ENCODE measurements at places on chromosomes 2 and 18.
A peak's percentile ranks its signal among the peaks of the same experiment; 100 is the strongest.

DNA sequence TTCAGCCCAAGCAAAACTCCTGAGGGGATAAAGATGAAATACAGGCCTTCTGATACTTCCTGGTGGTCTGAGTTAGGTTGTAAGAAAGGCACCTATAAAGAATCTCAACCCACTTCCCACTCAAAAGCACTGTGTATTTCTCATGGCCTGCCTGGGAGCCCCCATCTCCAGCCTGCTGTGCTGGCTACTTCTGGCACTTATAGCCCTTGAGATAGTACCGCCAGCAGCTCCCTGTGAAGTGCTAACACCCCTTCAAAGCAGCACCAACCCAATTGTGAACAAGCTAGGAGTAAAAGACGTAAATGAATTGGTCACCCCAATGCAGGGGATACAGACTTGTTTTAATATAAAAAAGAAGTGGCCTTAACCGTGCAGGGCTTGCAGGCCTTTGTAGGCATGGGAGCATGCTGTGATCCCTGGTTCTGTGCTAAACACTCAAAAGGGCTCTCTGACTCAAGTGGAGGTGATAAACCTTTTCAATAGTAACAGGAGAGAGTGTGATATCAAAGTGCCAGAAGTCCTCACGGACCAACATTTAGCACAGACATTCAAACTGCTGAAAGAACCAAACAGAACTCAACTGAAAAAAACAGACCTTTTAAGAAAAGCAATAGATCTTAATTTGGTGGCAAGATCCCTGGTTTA lies 80.8 kb downstream of the RTN4 start:
- DNase-seq: no peak

DNA sequence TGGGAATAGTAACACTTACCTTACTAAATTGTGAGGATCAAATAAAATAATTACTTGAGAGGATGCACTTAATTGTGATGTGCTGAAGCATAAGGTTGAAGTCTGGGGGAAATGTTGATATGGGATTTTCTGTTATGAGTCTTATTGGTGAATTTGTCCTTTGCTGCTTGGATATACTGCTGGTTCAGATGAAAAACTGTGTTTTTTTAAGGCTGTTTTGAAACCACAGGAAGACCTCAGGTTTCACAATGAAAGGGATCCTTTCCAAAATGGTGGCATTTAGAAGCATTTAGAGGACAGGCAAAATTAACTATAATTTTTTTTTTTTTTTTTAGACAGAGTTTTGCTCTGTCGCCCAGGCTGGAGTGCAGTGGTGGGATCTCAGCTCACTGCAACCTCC lies 34.9 kb downstream of the SPATS2L start:
- no peak for DNase-seq

GRCh38 chr2:201128033-201128432 lies 12.1 kb downstream of the CFLAR start:
- DNase-seq: no peak

DNA sequence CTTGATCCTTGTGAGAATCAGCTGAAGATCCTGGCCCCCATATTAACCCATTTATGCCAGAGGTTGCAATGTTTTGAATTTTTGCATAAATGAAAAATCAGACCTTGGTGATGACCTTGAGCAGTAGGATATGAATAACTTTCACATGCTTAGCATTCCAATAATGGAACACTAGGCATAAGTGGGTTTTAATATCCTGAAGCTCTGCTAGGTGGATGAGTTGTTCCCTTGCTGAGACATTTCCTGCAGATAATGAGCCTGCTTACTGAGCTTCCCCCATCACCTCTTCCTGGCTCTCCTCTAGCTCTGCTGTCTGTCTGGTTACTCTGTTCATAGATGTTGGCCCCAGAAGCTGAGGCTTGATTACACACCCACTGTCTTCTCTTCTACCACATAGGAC lies 25.5 kb upstream of the SEC11C start:
- DNase-seq: no peak

- DNase-seq: no peak
Measured at GRCh38 chr2:181378491-181378890, 78.7 kb upstream of the ITGA4 start.

- DNase-seq: no peak
Measured at GRCh38 chr2:149365931-149366583, 35.7 kb downstream of the LYPD6 start.

- no peak for DNase-seq
Measured at GRCh38 chr18:35979112-35979511, 6.6 kb downstream of the RMP24 start.

DNA sequence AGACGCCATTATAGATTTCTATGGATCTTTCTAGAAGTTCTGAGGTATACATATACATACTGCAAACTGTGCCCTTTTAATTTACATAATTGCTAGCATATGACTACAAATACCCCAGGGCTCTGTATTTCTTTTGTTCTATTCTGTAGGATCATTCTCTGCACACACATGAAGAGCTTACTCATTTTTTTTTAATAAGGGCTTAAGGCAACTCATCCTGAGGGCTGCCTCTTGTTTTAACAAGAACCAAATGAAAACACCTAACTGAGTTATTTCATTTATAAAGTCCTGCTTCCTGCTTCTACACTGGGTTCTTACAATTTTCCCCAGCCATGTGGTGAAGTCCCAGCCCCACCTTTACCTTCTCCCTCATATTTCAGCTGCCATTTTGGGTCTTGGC lies 390.5 kb downstream of the IRS1 start:
- no peak for DNase-seq

DNA sequence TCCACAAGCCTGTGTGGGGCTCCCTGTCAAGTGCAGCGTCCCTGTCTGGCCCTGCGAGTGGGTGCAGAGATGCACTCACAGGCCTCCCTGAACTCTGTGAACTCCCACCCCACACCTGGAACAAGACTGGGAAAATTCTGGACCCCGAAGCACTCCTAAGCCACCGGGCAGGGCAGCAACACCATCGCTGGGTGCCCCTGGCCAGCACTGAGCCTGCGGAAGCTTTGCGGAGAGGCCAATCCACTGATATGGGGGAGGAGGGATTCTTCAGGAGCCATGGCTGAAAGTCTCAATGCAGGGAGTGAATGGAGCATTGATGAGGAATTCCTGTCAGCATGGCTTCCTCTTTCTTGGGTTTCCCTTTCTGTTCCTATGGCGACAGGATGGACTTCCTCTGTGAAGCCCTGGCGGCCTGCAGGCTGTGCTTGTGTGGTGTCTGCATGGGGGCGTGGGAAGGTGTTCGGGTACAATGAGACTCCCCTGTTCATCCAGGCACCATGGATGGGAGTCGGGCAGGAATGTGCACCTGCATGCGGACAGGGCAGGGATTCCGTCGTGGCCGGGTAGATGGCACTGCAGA lies 15.1 kb downstream of the TRIB2 start:
- DNase-seq: no peak

GRCh38 chr2:8458503-8459459 lies 223.1 kb upstream of the ID2 start:
- DNase-seq: no peak

DNA sequence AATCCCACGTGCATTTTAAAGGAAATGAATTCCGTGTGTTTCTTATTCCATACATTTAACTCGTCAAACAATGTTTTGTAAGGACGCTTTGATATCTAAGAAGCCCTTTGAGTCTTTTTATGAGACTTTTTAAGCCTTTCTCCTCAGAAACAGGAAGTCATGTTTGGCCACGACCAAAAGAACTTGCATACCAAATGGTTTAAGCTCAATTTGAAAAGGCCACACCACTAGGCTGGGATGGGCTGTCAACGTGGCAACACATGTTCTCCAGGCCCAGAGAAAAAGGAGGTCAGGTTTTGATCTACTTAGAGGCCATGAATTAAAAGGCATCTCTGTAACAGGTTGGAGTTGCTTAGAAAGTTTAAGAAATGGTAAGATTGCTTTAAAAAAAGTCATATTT lies 441.8 kb downstream of the CMPK2 start:
- no peak for DNase-seq

DNA sequence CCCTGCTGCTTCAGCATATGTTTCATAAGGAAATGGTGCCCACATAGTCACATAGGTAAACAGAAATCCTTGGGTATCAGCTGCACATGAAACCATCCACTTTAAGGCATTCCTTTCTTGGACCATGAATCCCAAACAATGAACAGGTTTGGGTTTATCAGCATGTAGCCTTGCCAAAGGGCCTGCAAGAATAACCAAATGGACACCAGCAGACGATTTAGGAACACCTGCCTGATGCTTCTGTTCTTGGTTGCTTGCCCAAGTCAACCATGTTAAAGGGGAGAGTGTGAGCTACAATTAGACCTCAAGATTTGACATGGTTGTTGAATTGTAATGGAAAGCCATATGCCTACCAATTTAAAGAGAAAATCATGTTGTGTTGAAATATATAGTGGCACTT lies 1342.7 kb upstream of the PIK3C3 start:
- no peak for DNase-seq

GRCh38 chr2:159098921-159099411 lies 130.5 kb downstream of the TANC1 start:
- DNase-seq: no peak

GRCh38 chr18:59735269-59735860 lies 38.1 kb upstream of the CCBE1 start:
- no peak for DNase-seq

- DNase-seq: no peak
Measured at GRCh38 chr2:121134728-121135127, 150.3 kb downstream of the TFCP2L1 start.

GRCh38 chr2:236570081-236570868 lies 650 bp downstream of the ACKR3 start:
- DNase-seq: no peak

GRCh38 chr2:235897992-235898391 lies 270.2 kb downstream of the GBX2 start:
- no peak for DNase-seq

DNA sequence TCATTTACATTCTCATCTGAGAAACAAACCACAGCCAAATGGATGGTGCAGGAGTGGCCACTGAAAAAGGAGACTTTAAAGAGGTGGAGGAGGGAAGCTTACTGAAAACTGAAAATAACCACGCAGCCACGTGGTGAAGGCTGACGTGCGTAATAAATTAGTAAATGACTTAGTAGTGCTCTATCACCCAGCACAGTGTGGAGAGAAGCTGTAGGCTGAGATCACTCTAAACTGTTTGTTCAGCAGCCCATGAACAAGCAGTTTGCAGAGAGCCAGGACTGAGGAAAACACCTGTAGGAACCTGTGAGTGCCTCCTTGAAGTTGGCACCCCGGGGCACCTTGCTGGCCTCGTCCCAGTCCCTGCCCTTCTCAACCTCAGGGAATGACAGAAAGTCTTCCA lies 193.0 kb downstream of the TXNL1 start:
- no peak for DNase-seq

DNA sequence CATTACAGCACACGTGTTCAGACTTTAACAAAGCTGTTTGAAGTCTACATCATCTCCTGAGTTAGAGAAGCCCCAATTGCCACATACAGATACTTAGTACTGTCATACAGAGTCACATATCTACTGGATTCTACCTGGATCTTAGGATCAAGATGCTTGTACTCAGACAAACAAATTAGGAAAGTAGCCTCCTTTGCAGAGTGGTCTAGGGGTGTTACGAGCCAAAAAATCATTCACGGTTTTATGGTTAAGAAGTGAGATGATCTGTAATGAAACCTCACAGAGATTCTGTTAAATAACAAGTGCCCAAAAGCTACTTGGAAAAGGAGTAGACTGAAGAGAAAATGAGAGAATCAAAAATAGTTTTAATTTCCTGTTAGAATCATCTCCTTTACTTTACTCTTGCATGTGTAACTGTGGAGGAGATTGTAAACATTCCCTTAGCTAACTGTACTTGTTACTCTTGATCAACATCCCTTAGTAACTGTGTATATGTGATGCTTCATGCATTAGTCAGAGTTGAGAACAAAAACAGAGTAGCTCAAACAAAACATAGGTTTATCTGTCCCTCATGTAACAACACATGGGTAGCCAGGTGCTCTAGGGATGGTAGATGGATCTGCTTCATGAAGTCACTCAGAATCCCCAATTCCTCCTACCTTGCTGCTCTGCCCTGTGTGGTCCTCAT lies 16.4 kb upstream of the IL1RL1 start:
- peak; percentile 30 for DNase-seq

DNA sequence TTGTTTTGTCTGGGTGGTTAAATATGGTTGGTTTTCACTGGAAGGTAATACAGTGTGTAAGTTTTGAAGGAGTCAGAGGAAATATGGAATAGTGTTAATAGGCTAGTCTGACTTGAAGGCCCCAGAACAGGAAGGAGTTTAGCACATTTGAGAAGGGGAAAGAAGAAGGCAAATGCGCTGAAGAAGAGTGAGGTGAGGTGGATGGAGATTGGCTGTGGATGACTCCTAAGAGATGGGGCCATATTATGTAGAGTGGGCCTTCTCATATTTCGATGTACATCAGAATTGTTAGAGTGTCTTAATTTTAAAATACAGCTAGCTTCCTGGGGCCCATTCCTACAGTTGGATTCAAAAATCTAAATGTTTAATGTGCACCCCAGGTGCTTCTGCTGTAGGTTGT lies 61.0 kb downstream of the GLS start:
- DNase-seq: no peak

DNA sequence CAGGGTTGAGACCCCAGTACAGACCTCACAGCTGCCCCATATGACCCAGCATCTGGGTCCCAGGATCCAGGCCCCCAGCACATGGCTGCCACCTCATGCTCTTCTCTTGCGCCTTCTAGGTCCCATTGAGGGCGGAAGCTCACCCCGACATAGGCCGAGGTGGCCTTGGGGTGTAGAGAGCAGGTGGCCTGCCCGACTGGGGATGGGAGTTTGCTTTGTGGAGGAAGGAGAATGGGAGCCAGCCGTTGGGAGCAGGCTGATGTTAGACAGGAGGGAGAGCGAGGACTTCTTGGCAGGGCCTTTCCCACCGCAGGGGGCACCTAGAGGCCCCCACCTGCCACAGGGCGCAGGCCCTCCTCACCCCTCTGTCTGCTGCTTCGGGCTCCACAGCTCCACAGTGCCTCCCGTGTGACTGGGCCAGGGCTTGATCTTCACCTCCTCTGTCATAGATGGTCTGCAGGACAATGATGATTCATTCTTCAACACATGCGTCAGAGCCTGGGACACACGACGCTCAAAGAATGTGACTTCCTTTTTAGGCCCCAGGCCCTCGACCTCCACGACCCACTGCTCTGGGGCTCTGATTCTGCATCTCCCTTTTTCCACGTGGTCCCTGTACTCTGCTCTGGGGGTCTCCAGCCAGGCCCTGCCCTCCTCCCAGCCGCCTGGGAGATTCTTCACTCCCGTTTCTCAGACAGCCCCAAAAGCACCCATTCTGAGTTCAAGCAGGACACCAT lies 86.6 kb upstream of the ODC1 start:
- no peak for DNase-seq

DNA sequence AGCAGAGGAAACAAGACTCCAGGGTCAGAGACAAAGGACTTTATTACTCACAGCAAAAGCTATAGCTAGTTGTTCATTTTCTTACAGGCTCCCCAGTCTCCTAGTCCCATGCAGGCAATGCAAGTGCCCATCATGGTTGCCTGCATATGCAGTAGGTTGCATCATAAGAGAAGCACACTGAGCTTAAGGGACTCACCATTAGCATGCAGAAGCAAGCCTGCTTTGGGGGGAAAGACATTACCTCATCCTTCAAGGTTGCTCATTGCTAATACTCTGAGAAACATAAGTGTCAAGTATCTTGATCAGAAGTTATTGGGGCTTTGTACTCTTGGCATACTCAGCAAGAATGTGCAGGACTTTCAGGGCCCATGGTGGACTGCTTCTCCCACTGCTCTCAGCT lies 114.6 kb upstream of the CCDC68 start:
- DNase-seq: no peak

All from bone marrow (tissue), 2 donors.